ENCODE measurements at places on chromosomes 7 and 10. TPM values are rescaled to one million over a fixed set of nuclear protein-coding genes. Genes with fewer than 3 reads are reported as not detected.

The RUFY2 gene
- 42.9 TPM for total RNA-seq

The GPC2 gene
- 0.52 TPM for total RNA-seq

The SPOCK2 gene
- total RNA-seq = 0.11 TPM

The NEUROD6 gene
- total RNA-seq = not detected

The MMD2 gene
- total RNA-seq = not detected

Data from articular chondrocyte of knee joint (primary cell).